Upper lobe of right lung (tissue), 1 donor: ENCODE measurements at places on chromosomes 16 and 17. TPM values are rescaled to one million over a fixed set of nuclear protein-coding genes. Genes with fewer than 3 reads are reported as not detected.

DNA sequence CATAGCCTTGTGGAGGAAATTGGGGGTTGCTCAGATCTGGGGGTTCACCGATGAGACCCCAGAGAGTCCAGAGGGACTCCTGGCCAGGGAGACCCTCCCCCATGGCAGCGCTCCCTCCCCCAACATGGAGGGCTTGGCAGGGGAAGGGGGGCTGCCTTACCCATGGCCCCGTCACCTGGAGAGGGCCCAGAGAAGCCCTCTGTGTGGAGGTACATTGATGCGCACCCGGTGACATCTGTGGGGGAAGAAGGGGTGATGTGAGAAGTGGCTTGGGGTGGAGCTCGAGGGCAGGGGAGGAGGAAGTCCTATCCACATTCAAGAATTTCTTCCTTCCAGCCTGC is 16.2 kb downstream of the ETV4 start:
- peaks cover 30% of the 10 kb centered on the region for H3K36me3 ChIP-seq
- DNase-seq = no peak
- H3K27ac ChIP-seq = peak overlapping the region; percentile 52
- H3K27me3 ChIP-seq = no peaks in the 10 kb centered on the region
- peaks cover 13% of the 10 kb centered on the region for H3K4me1 ChIP-seq

DNA sequence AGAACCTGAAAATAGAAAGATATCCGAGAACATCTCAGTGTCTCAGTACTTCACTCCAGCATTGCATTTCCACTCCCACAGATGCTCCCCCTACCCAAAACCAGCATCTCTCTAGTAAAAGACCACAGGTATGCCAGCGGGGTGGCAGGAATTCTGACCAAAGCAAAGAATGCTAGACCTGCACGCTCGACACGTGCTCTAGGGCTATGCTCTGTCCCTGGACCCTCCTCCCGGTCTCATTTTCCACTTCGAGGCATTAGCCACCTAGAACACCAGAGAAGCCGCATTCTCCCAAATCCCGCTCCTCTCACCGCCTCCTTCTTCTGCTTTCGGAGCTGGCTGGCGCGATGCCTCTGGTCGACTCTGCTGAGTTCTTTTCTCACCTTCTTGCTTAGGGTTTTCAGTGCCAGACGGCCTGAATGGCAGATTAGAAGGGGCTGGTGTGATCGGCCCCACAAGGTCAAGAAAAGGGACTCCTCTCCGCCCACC is 487 bp downstream of the TSR1 start:
- peak overlapping the region; percentile 59 for H3K27ac ChIP-seq
- peak overlapping the region; percentile 84 for H3K4me3 ChIP-seq
- peaks cover 45% of the 10 kb centered on the region for H3K36me3 ChIP-seq
- peaks cover 18% of the 10 kb centered on the region for H3K4me1 ChIP-seq
- DNase-seq = no peak
- no peaks in the 10 kb centered on the region for H3K27me3 ChIP-seq

DNA sequence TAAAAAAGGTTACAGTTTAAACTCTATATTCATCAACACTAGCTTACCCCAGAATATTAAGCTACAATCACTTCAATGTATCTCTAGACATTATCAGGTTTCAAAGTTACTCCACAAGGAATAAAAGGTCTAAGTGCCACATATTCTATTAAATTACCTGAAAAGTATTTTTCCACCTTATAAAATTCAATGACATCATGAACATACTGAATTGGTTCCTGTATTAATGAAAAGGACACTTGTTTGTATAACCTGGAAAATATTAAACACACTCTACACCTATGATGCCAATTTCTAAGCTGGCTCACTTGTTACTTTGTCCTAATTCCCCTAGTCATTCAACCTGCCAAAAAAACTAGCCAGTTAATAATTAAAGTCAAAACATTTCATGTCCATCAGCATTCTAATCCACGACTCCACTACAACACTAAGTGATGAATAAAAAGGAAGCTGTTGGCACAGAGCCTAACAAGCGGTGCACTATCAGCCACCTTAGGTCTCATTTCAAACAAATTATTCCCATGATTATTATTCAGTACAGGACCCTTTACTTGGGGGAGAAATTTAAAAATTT is 12.2 kb downstream of the MED13 start:
- H3K4me1 ChIP-seq = peaks cover 31% of the 10 kb centered on the region
- no peaks in the 10 kb centered on the region for H3K27me3 ChIP-seq
- no peak overlapping the region for H3K27ac ChIP-seq
- DNase-seq = no peak

DNA sequence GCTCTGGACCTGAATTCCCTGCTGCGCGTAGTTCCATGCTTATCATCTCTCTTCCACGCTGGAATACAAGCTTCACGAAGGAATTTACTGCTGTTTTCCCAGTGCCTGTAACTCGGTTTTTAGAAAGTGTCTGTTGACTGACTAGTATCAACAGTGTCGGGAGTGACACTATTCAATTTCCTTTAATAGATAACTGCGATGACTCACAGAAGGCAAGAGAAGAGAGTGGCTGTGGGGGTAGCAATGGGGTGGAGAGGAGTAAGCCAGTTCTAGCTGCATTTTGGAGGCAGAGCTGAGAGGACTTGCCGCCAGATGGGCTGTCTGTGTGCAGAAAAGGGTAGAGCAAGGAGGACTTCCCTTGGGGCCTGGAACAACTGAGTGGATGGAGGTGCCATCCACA is 25.2 kb downstream of the B4GALNT2 start:
- H3K27me3 ChIP-seq = peaks cover 12% of the 10 kb centered on the region
- H3K36me3 ChIP-seq = no peaks in the 10 kb centered on the region
- H3K27ac ChIP-seq = no peak overlapping the region

- DNase-seq = peak; percentile 77
- no peaks in the 10 kb centered on the region for H3K4me1 ChIP-seq
- no peak overlapping the region for H3K4me3 ChIP-seq
- no peak overlapping the region for H3K27ac ChIP-seq
Observed at GRCh38 chr17:76458580-76459490, 5.9 kb upstream of the UBE2O start.

- no peak overlapping the region for H3K4me3 ChIP-seq
- no peaks in the 10 kb centered on the region for H3K27me3 ChIP-seq
- no peak overlapping the region for H3K27ac ChIP-seq
Observed at GRCh38 chr16:28837672-28838557, 8.2 kb downstream of the TUFM start.

DNA sequence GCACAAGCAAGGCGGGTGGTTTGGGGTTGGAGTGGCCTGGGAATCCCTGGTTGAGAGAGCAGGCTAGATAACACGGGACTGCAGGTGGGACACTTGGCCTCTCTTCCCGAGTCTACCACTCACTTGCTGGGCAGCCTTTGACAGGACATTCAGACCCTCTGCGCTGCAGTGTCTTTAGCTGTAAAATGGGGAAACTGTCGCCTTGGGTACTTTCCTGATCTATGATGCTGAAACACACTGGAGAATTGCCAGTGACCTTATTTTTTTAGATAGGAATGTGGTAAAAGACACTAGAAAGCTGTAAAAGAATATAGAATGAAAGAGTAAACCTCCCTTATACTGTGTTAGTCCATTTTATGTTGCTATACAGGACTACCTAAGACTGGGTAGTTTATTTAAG is 30.5 kb downstream of the KSR1 start:
- H3K27me3 ChIP-seq = no peaks in the 10 kb centered on the region
- peaks cover 39% of the 10 kb centered on the region for H3K4me1 ChIP-seq
- DNase-seq = no peak
- no peaks in the 10 kb centered on the region for H3K36me3 ChIP-seq
- H3K27ac ChIP-seq = no peak overlapping the region
- no peak overlapping the region for H3K4me3 ChIP-seq

DNA sequence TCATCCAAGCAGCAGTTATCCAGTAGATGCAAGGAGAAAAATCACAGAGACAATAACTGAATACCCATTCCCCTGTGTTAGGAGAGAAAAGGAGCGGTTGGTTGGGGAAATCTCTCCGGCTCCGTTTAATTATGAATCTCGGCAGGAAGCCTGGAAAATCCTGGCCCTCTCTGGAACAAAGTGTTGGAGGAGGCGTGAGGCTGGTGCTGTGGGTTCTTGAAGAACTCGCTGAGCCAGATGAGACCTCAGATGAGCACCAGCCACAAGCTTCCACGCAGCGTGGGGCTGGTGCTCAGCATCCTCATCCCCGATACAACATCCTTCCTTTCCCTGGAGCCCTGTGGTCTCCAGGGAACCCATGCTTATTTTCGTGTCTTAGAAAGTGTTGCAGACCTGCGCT is 39.7 kb downstream of the CACNG4 start:
- no peaks in the 10 kb centered on the region for H3K36me3 ChIP-seq
- H3K4me3 ChIP-seq = no peak overlapping the region
- DNase-seq = no peak
- no peaks in the 10 kb centered on the region for H3K27me3 ChIP-seq
- no peaks in the 10 kb centered on the region for H3K4me1 ChIP-seq

DNA sequence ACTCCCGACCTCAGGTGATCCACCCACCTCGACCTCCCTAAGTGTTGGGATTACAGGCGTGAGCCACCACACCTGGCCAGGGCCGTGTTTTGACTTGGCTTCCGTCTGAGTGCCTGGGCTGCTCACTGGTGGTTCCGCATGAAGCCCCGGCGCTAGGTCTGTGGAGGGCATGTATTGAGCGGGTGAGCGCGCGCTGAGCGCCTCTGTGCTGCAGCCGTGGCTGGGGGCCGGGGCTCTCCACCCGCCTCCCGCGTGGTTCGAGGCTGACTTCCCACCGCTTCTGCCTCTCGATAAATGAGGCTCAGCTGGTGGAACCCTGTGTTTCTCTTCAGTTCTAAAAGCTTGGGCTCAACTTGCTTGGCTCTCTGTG is 38.9 kb upstream of the ATP2A3 start:
- H3K27ac ChIP-seq = no peak overlapping the region
- H3K27me3 ChIP-seq = no peaks in the 10 kb centered on the region
- H3K4me1 ChIP-seq = peaks cover 7% of the 10 kb centered on the region

GRCh38 chr16:11084484-11084875 is 140.1 kb downstream of the CLEC16A start:
- peak overlapping the region; percentile 42 for H3K27ac ChIP-seq
- no peaks in the 10 kb centered on the region for H3K27me3 ChIP-seq
- H3K36me3 ChIP-seq = peaks cover 11% of the 10 kb centered on the region
- no peak overlapping the region for H3K4me3 ChIP-seq
- no peak for DNase-seq
- peaks cover 13% of the 10 kb centered on the region for H3K4me1 ChIP-seq

GRCh38 chr17:57342963-57343589 is 86.8 kb downstream of the MSI2 start:
- H3K36me3 ChIP-seq = no peaks in the 10 kb centered on the region
- H3K4me1 ChIP-seq = no peaks in the 10 kb centered on the region
- H3K27me3 ChIP-seq = no peaks in the 10 kb centered on the region
- no peak overlapping the region for H3K27ac ChIP-seq
- no peak overlapping the region for H3K4me3 ChIP-seq

DNA sequence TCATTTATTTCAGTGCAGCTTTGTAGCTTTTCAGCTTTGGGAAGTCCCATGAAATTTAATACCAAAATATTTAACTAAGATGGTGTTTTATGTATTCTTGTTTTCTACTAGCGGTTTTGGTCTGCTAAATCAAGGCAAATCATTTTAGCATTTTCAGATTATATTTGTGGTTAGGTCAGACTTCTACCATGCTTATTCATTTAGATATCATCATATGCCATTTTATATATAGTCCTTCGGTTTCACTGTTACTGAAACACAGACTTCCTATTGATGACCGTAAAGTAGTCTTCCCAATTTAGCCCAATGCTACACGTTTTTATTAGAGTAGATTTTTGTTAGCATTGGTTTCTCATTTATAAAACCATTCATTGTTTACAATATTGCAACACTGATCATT is 5.5 kb downstream of the DYNLRB2 start:
- H3K27me3 ChIP-seq = no peaks in the 10 kb centered on the region
- H3K4me3 ChIP-seq = no peak overlapping the region
- H3K36me3 ChIP-seq = no peaks in the 10 kb centered on the region
- DNase-seq = no peak
- H3K27ac ChIP-seq = no peak overlapping the region

GRCh38 chr16:67034487-67034886 is 5.5 kb downstream of the CBFB start:
- peaks cover 16% of the 10 kb centered on the region for H3K36me3 ChIP-seq
- peaks cover 24% of the 10 kb centered on the region for H3K4me1 ChIP-seq
- no peaks in the 10 kb centered on the region for H3K27me3 ChIP-seq

Gene CDK12
- 53.6 TPM for total RNA-seq

Gene CDH5
- total RNA-seq = 144 TPM

Gene SCNN1G
- 14.8 TPM for total RNA-seq

Gene TMEM204
- total RNA-seq = 69.2 TPM

Gene KRTAP4-11
- total RNA-seq = not detected
